A549 treated with GW870086 at 1 μM for 4 hours (cell line): ENCODE measurements at places on chromosomes 1 and 21. TPM values are rescaled to one million over a fixed set of nuclear protein-coding genes. Genes with fewer than 3 reads are reported as not detected.

Gene KISS1
- 0.21 to 0.96 TPM (median 0.46 TPM) in 5 replicates for total RNA-seq

Gene PEAR1
- 5.7 to 7.5 TPM (median 6.1 TPM) in 5 replicates for total RNA-seq

Gene ZNF648
- not detected in 5 replicates for total RNA-seq

Gene DYNLT5
- not detected in 5 replicates for total RNA-seq

Gene OR2C3
- total RNA-seq = not detected in 5 replicates

Gene GJA9
- total RNA-seq = 0.06 to 0.08 TPM (median 0.07 TPM) in 3 of 5 replicates, not detected in the others

Gene OR2T29
- not detected in 5 replicates for total RNA-seq
